Stimulated activated CD4-positive, alpha-beta T cell treated with anti-CD3 and anti-CD28 coated beads, TNF-alpha, amount 100 ng/mL, for 4 hours (primary cell): ENCODE measurements at places on chromosomes 2 and 18.
A peak's percentile ranks its signal among the peaks of the same experiment; 100 is the strongest.

- DNase-seq, result no peak
Observed at GRCh38 chr2:226198956-226199355, 600.7 kb downstream of the IRS1 start.

DNA sequence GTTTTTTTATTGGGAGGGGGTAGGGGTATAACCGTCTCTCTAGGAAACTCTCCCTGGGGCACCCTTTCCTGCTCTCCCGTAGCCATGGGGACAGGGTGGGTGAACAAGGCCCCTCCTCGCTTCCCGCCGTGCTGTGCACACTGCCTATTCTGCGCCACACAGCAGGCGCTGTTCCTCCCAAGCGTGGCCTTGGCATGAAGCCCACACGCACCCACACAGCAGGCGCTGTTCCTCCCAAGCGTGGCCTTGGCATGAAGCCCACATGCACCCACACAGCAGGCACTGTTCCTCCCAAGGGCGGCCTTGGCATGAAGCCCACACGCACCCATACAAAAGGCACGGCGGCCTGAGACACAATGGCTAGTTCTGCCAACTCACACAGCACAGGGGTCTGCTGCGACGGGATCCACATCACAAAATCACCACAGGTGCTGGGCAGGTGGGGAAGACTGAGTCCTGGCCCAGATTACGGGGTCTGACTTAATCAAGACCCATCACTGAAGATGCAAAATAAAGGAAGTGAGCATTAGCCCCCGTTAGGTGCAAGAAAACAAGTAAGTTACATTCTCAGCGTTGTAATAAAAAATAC lies 46.6 kb upstream of the TPO start:
- peak; percentile 10 for DNase-seq

GRCh38 chr2:99636144-99637034 lies 146.6 kb upstream of the REV1 start:
- no peak for DNase-seq

GRCh38 chr18:74836296-74837139 lies 238.8 kb downstream of the ZNF407 start:
- DNase-seq, result no peak
